ENCODE measurements at places on chromosomes 1 and 21.

DNA sequence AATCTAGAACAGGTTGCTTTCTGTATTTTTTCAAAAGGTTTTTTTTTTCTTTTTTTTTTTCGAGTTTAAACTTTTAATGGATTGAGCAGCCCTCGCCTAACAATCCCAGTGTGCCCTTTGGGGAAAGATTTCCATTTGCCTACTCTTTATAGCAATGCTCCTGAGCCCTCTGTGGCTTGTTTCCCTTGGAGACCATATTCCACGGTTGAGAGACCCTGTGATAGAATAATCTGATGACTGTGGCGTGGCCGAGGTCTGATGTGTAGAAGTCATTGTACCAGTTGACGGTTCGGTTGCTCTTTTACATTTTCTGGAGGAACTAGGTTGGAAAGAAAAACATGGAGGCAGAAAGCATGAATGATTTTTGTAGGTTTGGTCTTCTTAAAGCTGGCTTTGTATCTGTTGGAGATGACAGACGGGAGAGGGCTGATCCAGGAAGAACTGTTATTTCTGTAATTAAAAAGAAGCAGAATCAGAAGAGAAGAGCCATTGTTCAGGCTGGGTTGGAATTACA lies 305.7 kb upstream of the NRIP1 start:
- DNase-seq = no peak

DNA sequence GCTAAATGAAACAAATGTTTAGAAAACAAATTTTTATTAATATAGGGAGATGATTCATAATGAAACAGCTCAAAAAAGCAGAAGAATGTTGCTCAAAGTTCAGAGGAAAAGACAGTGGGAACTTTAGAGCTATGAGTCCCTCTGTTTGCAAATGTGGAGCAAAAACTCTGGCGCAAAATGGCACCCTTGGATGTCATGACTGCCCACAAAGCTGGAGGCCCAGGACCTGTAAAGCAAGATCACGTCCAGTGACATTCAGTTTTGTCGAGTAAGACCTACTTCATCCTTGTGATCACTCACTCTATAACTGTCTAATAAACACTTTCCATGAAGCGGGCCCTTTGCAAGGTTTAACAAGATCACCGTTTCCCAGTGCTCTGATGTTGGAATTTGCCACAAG lies 9.1 kb upstream of the EXO1 start:
- DNase-seq = no peak

DNA sequence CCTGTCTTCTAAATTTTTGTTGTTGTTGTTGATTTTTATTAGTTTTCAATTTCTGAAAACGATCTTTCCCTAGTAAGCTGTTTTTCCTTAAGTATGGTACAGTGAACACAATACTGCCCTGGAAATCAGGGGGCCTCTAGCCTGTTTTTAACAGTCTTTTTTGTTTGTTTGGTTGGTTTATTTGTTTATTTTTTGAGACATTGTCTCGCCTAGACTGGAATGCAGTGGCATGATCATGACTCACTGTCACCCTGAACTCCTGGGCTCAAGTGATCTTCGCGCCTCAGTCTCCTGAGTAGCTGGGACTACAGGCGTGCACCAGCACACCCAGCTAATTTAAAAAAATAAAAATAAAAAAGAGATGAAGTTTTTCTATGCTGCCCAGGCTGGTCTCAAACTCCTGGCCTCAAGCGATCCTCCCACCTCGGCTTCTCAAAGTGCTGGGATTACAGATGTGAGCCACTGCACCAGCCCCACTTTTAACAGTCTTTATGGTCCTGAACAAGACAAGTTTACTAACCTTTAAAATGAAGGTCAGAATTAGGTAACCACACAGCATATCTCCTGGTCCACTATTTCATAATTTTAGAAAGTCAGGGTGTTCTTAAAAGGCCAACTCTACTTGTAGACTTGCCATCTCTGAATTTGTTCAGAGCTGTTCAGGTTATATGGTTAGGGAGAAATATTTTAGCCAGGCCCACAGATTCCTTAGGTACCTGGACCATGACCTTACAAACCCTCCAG lies 35.4 kb downstream of the TBCE start:
- DNase-seq = no peak

DNA sequence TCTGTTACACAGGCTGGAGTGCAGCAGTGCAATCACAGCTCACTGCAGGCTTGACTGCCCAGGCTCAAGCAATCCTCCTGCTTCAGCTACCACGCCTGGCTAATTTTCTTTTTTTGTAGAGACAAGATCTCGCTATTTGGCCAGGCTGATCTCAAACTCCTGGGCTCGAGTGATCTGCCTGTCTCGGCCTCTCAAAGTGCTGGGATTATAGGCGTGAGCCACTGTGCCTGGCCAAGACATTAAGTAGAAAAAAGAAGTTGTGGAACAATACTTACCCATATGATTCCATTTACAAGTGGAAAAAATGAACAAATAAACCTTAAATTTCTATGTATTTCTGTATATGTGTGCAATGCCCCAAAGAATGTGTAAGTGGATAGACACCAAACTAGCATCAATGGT lies 30.3 kb upstream of the ID3 start:
- no peak for DNase-seq

GRCh38 chr1:27357281-27358037 lies 9.3 kb downstream of the MAP3K6 start:
- DNase-seq = peak; percentile 57

DNA sequence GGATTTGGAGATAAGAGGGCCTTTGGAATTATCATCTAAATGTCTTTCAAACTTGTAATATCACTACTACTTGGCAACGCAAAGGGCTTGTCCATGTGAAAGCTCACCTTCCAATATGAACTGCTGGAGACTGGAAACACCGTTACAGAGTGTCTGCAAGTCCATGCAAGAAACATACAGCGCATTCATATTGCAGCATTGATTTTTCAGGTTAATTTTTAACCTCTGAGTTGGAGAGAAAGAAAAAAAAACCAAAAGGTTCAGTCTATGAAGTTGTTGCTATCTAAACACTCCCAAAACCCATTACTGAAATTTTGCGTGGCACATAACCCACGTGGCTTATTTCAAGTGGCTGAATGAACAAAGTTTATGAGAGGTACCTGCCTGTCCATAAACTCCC lies 23.8 kb downstream of the DAB1 start:
- DNase-seq = no peak
